Ovary (tissue), 10 donors: ENCODE measurements at places on chromosomes 2 and 18.

- no peaks in the 10 kb centered on the region for H3K36me3 ChIP-seq
- peaks cover 18% of the 10 kb centered on the region for H3K4me1 ChIP-seq
Observed at GRCh38 chr2:207132019-207132418, 33.7 kb downstream of the KLF7 start.

DNA sequence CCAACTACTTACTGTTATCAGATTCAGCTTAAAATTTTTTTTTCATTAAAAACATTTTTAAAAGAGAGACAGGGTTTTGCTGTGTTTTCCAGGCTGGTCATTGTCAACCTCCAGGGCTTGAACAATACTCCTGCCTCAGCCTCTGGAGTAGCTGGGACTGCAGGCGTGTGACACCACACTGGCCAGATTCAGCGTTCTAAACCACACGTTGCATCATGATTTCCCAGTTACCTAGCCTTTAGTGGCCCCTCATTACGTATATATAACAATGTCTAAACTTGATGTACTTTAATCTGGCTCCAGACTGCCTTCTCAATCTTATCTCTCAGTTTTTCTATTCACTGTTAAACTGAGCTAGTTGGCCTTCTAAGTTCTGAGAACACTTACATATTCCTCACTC, 89.6 kb downstream of the COMMD1 start:
- H3K36me3 ChIP-seq: no peaks in the 10 kb centered on the region
- no peak overlapping the region for H3K4me3 ChIP-seq
- H3K4me1 ChIP-seq: peaks cover 2% of the 10 kb centered on the region
- H3K27me3 ChIP-seq: no peaks in the 10 kb centered on the region

DNA sequence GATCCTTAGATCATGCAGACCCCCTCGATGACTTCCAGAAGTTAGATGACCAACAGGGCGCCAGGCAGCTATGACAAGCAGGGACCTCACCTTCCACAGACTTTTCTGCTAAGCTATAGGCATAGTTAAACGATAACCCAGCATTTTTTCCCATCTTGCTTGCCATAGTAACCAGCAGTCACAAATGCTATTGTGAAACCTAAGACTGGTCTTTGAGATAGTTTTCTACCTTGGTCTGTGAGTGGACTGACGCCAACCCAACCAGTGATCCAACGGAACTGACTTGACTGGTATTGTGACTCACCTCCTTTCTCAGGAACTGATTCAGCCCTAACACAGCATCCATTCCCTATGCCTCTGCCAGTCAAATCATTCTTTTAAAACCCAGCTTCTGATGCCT, 361.2 kb downstream of the LRRTM4 start:
- H3K27ac ChIP-seq: no peak overlapping the region
- no peak overlapping the region for H3K4me3 ChIP-seq
- H3K4me1 ChIP-seq: no peaks in the 10 kb centered on the region
- no peak for DNase-seq
- H3K27me3 ChIP-seq: no peaks in the 10 kb centered on the region

- no peak for DNase-seq
- H3K4me1 ChIP-seq: no peaks in the 10 kb centered on the region
- no peaks in the 10 kb centered on the region for H3K27me3 ChIP-seq
- no peak overlapping the region for H3K27ac ChIP-seq
- no peak overlapping the region for H3K4me3 ChIP-seq
Observed at GRCh38 chr18:36772241-36772723, 56.5 kb downstream of the TPGS2 start.

GRCh38 chr18:21341141-21341540, 99.1 kb downstream of the GREB1L start:
- no peak for DNase-seq
- peaks cover 2% of the 10 kb centered on the region for H3K4me1 ChIP-seq
- no peak overlapping the region for H3K27ac ChIP-seq
- no peaks in the 10 kb centered on the region for H3K27me3 ChIP-seq
- no peaks in the 10 kb centered on the region for H3K36me3 ChIP-seq
- H3K4me3 ChIP-seq: no peak overlapping the region

DNA sequence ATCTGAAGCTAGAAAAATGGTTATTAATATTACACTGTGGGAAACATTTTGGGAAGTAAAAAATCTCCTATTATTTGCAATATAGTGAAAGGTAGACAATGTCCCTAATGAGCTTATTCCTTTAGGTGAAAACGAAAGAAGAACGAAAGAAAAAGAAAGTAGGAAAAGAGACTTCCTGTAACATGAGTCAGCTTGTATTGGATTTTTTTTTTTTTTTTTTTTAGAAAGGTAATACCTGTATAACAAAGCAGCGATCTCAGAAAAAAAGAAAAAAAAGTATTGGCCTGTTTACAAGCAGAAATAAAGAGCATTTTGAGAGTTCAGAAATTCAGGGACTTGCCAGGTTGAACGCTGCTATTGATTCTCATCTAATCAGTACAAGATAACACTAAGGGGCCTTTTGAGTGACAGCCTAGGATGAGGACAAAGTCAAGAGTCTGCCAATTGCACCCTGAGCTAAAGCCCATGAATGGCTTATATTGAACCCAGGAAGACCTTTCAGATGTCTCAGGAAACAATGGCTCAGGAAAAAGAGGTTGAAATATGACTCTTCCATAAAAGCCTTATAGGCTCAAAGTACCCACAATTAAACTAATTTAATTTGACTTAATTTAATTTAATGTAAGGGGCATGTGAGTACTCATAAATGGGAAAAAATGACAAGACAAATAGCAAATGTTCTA, 615.6 kb upstream of the CDH2 start:
- no peak overlapping the region for H3K27ac ChIP-seq
- no peaks in the 10 kb centered on the region for H3K4me1 ChIP-seq
- no peaks in the 10 kb centered on the region for H3K27me3 ChIP-seq
- no peak overlapping the region for H3K4me3 ChIP-seq
- H3K36me3 ChIP-seq: no peaks in the 10 kb centered on the region
- no peak for DNase-seq

DNA sequence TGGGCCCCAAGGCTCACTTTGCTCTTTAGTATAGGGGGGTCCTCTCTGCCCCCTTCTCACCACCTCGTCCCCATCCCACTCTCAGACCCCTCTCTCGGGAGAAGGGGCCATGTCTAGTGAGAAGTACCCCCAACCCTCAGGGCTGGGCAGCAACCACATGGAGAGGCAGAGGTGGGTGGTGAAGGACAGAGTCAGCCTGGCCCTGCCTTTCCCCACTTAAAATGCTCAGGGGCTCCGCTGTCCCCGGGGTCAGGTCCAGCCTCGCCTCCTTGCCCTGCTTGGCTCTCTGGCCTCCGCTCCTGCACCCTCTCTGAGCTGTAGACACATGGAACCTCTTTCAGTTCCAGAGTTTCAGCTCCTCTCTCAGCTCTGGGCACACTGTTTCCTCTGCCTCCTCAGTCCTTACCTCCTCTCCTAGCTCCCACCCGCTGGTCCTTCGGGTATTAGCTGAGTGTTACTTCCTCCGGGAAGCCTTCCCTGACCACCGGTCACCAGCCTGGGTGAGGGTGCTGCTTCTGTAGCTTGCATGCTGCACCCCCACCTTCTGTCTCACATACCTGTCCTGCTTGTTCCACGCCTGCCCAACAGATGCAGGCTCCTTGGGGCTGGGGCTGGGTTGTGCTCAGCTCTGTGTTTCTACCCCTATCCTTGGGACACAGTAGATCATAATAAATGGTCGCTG, 79.5 kb upstream of the OTOF start:
- H3K27ac ChIP-seq: no peak overlapping the region
- no peak for DNase-seq
- H3K4me1 ChIP-seq: peaks cover 2% of the 10 kb centered on the region
- H3K4me3 ChIP-seq: no peak overlapping the region
- H3K27me3 ChIP-seq: no peaks in the 10 kb centered on the region
